ENCODE measurements at places on chromosomes 11 and 22. TPM values are rescaled to one million over a fixed set of nuclear protein-coding genes. Genes with fewer than 3 reads are reported as not detected.

DNA sequence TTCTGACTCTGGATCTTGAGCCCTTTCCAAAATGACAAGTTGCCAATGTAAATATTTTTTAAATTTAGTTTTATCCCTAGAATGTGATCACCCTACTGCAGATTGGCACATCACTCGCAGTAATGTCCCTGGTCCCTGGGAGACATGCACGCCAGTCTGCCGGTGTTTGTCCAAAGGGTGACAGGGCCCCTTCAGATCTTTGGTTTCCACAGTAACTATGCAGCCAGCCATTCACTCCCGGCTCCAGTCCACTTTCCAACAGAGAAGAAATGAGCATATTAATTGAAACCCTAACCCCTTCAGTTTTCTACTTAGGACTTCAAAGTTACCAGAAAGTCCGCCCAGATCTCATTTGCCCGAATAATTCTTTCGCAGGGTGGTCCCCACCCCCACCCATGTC is 25.8 kb upstream of the RASSF10 start:
- DNase-seq = no peak

DNA sequence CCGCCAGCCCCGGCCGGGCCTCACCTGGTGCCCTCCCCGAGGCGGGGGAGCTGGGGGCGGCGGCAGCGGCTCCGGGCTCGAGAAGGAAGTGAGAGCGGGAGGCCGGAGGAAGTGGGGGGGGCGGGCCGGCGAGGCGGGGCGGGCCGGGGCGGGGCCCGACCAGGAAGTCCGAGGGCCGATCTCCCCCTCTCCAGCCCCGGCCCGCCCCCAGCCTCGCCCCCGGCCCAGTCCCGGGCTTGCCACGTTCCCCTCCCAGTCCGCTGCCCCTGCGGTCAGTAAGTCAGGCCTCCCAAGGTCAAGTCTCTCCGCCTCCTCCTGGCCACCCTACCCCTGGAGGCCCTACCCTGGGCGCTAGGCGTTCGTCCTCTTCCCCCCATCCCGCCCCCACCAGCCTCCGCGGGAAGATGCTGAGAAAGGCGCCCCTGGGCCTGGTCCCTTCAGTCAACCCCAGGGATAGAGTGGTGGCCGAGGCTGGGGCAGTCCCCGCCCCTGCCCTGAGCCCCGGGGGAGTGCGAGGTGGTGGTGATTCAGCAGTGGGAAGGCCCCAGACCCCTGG is at the start of gene RHOG:
RHOG (minus strand) TSS at position 90 of the 556 bp plus-strand sequence. CDS start 12,821 bp downstream, outside the sequence.
- peak; percentile 85 for DNase-seq

- peak; percentile 91 for DNase-seq
These were observed 23.9 kb upstream of the SCGB1A1 start for GRCh38 chr11:62394825-62395538.

DNA sequence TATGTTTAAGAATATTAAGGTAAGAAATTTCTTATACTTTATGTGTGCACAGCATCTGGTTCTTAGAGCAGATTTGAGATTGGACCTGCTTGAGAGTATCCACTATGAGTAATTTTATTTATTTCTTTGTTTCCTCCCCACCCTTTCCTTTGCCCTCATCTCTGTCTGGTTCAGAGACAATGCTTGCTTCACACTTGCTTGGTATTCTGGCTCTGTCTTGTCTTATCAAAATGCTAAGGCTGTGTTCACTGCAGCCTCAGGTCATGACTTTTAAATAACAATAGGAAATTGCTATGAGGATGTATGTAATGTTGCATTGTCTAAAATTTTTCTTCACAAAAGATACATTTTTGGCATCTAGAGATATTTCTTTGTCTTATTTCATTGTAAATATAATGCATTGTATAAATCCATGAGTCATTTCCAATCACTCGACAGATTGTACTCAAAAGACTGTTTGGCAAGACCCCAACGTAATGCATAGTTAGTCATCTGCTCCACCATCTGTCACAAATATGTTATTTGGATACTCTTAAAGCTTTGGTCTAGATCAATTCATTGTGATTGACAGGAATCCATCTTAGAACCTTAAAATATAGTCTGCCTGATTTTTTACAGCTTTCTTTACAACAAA is 395.7 kb downstream of the AASDHPPT start:
- DNase-seq = no peak

- peak; percentile 89 for DNase-seq
These were observed 7.1 kb downstream of the USP18 start for GRCh38 chr22:18156878-18157713.

MFNG gene
- 5.6 TPM for polyA plus RNA-seq

OR52N4 gene
- not detected for polyA plus RNA-seq

PHOX2A gene
- polyA plus RNA-seq = not detected

CABP4 gene
- polyA plus RNA-seq = 1.7 TPM
